ENCODE measurements at places on chromosomes 13 and 19.

DNA sequence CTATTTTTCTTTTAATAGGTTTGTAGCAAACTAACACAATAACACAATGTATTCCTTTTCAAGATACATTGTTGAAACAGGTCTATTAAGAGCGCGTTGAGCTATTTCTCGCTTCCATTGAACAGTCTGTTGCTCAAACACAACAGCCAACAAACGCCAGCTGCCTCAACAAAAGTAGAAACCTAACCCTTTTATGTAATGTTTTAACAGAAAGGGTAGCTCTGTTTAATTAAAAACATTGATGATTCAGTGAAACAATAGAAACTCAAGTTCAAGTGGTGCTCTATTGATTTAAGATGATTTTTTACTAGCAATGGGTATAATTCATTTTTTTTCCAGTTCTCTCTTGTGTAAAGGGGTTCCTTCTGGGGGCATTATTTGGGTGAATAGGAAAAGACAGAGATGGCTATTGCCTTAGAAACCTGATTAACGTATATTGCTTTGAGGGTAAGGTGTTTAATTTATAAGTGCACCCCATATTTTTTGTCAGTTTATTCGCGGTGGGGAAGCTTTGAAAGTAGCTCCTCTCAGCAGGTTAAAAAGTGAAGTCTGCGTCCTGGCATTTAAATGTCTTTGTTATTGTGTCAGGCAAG is 14.9 kb downstream of the ZIC2 start:
- DNase-seq = no peak

DNA sequence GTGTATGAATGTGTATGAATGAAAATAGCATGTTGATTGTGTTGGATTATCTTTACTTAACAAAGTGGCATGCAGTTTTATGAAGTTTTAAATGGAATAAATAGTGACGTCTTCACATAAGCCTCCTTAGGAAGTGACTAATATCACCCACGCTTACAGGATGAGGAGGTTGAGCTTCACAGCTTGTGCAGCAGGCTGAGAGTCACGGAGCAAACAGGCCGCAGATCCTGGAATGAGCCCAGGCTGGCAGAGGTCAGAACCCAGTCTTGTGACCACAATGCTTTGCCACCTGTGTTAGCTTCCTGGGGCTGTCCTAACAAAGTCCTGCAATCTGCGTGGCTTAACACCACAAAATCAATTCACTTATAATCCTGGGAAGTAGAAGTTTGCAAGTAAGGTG is 20.8 kb downstream of the LAIR2 start:
- DNase-seq = no peak

DNA sequence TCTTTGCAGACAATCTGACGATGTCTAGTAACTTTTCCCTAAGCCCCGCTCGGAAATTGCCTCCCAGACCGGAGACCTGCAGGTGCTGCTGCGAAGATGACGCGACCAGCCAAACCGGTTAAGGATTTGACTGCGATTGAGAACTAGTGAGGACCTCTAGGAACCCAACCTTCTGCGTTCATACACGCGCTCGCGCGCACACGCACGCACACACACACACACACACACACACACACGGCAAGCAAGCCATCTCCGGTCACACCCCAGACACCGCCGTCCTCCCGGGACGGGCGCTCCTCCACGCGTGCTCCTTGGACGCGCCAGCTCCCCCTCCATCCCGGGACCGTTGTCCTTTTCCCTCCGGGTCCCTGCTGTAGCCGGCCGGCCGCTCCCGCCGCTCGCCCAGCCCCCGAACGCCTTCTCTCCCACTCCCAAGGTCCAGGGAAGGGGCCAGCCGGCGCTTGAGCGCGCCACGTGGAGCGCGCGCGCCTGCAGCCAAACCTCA is 1.2 kb downstream of the TBC1D4 start:
- peak; percentile 63 for DNase-seq

DNA sequence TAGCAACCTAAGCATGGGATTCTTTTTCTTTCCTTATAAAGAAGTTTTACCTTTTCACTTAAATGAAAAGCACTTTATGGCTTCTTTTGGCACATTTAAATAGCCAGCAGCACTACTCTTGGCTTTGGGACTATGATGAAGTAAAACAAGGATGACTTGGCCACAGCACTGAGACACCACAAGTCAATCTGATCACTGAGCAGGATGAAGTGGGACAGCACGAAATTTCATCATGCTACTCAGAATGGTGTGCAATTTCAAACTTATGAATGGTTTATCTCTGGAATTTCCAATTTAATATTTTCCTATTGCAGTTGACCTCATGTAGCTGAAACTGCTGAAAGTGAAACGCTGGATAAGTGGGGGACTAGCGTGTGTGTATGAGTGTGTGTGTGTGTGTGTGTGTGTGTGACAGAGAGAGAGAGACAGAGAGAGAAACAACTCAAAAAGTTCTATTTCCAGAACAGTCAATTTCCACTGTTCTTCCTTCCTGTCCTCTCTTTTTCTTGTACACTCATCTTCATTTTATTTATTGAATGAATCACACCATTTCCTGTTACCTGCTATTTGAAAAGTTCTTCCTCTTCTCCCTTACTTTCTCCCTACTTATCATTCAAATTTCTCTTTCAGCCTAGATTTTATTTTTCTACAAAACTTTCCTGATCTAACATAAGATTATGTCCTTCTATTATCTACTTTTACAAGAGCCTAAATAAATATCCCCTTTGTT is 414.2 kb upstream of the MIR17HG start:
- DNase-seq = no peak

DNA sequence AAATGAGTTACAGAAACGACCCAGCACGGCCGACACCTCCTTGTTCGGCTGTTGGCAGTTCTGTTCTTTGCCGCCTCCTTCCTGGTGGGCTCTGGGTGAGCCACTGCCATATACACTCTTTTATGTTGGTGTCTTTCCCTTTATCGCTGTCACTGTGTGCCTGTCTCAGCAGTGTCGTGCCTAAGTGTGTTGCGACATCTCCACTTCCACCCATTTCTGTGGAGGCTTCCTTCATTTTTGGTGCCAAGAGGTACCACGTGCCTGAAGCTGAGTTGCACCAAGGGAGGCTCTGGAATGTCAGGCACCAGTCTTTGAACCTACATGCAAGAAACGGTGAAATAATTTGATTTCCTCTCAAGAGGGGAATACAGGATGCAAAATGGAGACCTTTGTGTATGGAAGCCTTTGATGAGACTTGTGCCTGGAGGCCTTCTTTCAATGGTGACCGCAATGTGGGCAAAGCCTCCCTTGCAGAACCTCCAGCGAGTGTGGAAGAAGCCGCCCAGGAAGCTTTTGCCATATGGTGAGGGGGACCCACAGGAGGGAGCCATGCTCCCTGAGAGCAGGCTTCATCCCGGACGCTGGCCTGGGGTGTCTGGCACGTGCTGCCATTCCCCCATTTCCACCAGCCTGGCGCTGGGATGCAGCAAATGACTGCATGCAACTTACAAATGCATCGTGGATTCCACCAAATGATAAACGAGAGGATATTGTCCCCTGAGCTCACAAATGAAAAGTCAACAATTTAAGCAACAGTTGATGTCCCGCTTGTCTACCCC is 136.2 kb downstream of the TEX29 start:
- no peak for DNase-seq

- DNase-seq = no peak
These were observed 1230.1 kb upstream of the SLC10A2 start for GRCh38 chr13:104296286-104296685.

- DNase-seq = no peak
These were observed 3.2 kb downstream of the SERPINE3 start for GRCh38 chr13:51342706-51343105.

- DNase-seq = no peak
These were observed 22.4 kb downstream of the GTF2F2 start for GRCh38 chr13:45142440-45143345.

GRCh38 chr19:6752256-6753177 is 13.0 kb downstream of the TRIP10 start:
- DNase-seq = no peak

DNA sequence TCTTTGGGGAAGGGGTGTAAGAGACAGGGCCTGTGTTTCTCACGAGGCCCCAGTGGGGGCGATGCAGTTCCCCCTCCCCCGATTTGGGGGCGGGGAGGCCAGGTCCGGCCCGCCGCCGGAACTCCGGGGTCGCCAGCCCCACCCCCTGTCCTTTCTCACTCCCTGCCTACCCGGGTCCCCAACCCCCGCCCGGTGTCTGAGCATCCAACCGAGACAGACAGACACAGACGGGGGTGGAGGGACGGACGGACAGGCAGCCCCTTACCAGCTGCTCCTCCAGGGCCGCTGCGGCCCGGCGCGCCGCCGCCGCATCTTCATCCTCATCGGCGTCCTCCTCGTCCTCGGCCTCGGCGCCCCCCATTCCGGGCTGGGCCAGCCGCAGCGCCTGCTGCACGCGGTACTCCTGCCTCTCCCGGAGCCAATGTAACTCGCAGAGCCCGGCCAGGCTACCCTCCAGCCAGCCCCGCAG is 397 bp downstream of the DACT3 start:
- DNase-seq = no peak

GRCh38 chr13:63436325-63436668 is 2020.6 kb upstream of the PCDH20 start:
- DNase-seq = no peak

DNA sequence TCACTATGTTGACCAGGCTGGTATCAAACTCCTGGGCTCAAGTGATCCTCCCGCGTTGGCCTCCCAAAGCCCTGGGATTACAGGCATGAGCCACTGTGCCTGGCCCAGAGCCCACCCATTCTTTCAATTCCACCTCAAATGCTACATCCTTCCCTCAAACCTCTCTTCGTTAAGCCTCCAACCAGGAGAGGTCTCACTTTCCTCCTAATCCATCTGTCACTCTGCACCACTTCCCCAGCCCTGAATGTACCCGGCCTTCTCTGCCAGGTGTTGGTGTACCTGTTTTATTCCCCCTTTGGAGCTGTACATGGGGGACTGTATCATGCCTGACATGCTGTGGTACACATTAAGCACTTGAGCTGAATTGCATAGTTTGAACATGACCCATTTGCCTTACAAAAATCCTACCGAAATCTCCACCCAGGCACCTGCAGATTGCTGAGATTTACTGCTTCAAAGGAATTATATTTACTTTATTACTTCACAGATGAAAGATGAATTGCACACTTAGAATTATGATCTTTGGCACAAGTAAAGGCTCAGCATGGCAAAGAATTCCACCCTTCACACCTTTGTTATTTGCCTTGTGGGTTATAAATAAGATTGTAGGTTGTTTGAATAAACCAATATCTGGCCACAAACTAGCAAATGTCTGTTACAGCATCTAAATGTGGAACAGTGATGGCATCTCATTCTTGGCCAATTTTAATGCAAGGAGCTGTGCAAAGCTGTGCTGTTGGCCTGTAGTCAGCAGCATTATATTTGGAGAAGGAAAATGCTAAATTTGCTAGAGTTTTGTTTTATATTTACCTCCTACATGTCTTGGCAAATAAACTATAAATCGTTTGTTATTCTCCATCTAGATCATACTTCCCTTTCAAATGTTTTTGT is 15.6 kb upstream of the WASF3 start:
- no peak for DNase-seq

GRCh38 chr19:23365222-23365621 is 30.0 kb downstream of the ZNF91 start:
- DNase-seq = no peak

DNA sequence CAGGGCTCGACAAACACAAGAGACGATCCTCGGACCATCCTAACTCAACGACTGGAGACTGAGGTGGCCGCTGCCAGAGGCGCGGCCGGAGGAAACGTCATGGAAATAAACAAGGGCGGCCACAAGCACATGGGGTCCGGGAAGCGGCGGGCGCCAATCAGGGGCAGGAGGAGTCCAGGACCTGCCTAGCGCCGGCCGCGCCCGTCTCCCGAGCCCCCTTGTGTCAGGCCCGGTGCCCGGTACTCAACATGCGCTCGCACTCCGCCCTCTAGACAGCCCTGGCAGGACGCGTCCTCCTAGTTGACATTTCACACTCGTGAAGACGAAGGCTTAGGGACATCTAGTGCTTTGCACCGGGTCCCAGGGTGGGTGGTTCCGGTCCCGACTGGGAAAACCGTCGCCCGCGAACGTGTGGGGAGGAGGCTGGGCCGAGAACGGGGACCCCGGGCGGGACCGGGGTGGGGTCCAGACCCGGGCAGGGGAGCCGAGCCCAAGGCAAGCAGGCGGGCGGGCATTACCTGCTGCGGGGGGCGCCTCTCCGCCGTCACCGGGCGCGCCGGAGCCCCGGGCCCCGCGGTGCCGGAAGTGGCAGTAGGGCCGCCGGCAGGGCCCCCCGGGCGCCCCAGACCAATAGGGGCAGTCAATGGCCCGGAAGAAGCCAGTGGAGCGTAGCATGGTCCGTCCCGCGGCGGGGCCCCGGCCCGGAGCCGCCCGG is 442 bp downstream of the REXO1 start:
- DNase-seq = no peak

DNA sequence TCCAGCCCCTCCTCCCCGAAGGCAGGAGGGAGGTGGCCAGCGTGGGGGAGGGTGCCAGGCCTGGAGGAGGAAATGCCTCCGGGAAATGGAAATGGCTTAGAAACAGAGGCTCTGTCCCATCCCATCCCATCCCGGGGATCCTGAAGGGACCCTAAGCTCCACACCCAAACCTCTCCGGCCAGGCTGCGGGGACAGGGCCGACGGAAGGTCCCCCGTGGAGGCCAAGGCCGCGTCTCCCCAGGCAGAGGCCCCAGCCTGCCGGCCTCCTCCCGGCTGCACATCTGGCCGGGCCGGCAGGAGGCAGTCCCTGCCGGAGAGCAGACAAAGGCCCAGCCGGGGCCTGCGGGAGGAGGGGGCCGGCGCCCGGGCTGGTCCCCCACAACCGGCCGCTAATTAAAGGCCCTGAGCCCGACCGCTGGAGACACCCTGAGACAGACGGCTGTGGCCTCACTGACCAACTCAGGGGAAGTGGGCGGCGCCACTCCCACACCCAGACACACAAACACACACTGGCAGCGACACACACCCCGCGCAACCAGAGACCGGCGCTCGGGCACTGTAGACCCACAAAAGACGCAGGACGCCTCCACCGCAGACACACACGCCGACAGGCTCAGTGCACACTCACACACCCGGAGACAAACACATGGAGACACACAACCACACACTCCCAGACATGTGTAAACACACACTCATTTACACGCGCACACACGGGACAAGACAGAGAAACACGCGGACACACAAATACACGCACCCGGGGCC is 1.1 kb downstream of the ADAMTS10 start:
- DNase-seq = peak; percentile 45

DNA sequence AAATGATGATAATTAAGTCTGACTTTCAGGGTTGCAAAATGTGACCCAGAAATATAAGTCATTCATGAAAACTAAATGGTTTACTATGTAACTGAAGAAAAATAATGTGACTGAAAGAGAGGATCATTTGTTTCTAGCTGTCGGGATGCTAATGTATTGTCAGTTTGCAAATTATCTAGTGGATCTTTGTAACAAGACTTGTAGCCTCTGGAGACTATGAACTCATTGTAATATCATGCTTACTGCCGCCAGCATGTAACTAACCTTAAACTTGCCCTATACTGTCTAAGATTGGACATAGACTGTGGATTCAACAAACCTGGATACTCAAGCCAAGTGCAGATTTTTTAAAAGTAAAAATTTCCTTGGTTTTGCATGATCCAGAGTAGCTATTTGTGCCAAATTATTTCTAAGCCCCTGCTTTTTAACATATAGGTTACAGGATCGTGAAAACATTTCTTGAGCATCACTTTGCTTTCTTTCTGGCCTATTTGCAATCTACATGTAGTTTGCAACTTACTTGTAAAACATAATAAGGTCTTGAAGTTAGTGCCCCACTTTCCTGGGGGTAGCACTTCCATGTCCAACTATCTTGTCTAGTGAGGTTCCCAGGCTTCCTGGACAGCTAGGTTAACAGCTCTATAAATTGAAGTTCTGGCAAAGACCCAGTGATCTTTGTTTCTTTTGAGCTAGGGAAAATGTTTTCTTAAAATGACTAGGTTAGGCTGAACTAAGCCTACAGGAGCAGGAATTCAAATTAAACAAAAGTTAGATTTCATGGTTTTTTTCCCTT is 3.3 kb upstream of the POSTN start:
- DNase-seq = no peak

All from right renal pelvis (tissue), 4 donors.